ENCODE measurements at places on chromosomes 6 and 20.

DNA sequence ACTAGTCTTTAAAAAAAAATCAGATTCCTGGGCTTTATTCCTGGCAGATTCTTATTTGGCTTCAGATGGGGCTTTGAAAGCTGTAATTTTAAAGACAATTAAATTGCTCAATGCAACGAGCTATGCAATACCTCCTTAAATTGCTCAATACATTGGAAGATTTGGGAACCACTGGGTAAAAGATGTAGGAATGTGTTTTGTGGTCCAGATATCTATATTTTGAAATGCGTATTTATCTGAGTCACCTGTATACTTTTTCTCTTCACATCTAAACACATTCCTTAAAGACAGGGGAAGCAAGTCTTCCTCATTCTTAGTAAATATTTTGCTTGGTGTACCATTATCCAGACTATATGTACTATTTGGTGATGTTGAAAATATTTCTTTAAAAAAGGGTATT is 29.6 kb upstream of the MAP7 start:
- no peak for DNase-seq

- no peak for DNase-seq
These were observed 68.1 kb downstream of the DLL1 start for GRCh38 chr6:170222498-170223471.

- no peak for DNase-seq
These were observed 20.0 kb upstream of the NFATC2 start for GRCh38 chr20:51562332-51563173.

DNA sequence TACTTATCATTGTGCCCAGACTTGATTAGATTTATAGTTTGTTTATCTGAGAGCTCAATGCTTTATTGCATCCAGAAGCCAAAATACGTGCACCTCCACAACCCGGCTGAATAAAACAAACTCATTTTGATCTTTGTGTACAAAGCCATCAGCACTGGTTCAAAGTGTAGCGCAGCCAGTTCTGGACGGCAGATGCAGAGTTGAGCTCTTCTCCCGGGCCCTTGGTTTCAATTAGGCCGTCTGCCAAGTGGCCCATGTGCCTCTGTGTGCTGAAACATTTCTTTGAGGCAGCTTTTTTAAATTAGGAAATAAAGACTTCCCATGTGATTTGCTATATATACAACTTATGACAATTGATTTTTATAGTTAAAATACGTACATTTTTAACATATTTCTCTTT is 96.2 kb upstream of the RSPO3 start:
- DNase-seq = no peak

DNA sequence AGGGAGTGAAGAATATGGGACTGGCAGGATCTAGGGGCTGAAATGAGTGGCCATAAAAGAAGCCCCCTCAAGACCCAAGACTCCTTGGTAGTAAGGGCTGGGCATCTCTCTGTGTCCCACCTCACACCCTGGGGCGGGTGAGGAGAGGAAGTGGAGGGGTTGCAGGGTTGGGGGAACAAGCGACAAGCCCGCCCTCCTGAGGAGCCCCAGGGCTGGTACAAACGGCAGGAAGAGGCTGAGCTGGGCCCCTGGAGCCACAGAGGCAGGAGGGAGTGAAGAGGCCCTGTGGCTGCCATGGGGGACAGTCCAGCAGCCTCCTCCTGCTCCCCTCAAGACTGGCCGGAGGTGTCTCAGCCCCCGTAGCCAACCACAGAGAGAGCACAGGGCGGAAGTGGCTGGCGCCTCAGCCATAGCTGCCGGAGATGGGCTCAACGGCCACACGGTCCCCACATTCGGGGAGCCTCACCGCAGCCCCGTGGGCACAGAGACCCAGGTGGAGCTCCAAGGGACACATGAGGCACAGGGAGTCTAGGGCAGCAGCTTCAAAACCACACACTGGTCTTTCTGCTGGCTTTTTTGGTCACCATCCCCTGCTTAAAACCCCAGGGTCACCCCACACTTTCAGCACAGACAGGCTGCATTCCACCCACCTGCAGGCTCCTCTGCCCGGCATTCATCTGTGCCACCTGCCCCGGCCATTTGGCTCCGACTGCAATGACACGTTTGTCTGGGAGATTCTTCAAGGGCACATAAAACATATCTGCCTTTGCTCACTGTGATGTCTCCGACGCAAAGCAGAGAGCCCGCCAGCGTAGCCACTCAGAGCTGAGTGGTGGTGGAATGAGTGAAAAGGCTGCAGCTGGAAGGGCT is 524 bp downstream of the C20orf203 start:
- peak; percentile 14 for DNase-seq

DNA sequence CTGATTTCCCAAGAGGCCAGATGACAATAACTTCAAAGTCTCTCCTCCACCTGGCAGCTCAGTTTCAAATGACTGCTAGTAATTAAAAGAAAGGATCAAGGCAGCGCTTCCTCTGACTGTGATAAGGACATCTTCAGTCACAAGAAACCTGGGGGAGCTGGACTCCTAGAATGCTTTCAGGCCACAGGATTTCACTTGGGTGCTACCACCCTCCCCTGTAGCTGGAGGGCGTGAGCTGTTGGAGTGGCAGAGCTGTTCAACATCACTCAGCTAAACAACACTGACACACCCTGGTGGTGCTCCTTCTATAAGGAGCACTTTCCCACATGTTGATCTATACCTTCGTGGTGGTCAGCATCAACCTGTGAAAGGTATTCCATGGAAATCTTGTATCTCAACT is 2.2 kb upstream of the CNR1 start:
- DNase-seq = no peak

All from CD4-positive, alpha-beta T cell treated with Interleukin-6 at 100 ng/mL for 8 hours (primary cell).